CD8-positive, alpha-beta T cell (primary cell): ENCODE measurements at places on chromosomes 5 and 9.

DNA sequence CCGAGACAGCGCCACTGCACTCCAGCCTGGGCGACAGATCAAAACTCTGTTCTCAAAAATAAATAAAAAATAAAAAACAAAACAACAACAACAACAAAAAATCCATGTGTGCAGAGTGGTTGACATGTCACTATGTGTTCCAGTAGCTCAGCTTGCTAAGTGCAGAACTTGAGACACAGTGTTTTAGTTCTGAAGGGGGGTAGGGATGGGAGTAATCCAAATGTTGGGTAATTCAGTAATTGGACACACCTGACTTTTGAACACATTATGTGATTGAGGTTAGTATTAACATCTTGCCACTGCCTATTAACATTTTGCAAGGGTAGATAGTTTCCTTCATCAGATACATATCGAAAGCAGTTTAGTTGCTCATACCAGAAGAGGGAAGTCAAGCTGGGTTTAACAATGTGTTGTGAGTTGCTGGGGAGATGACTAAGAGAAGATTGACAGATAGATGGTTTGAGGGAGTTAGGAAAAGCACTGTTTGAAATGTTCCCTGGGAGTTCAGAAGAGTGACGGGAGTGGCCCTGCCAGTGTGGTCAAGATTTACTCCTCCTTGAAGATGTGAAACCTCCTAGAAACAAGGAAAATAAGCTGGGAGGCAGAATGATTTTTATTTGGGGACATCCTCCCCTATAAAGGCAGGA is 928 bp downstream of the HACD4 start:
- no peak for DNase-seq

- no peak for DNase-seq
Measured at GRCh38 chr9:126907058-126907457, 7.5 kb upstream of the RALGPS1 start.

- no peak for DNase-seq
Measured at GRCh38 chr5:15320871-15321270, 179.1 kb upstream of the FBXL7 start.

DNA sequence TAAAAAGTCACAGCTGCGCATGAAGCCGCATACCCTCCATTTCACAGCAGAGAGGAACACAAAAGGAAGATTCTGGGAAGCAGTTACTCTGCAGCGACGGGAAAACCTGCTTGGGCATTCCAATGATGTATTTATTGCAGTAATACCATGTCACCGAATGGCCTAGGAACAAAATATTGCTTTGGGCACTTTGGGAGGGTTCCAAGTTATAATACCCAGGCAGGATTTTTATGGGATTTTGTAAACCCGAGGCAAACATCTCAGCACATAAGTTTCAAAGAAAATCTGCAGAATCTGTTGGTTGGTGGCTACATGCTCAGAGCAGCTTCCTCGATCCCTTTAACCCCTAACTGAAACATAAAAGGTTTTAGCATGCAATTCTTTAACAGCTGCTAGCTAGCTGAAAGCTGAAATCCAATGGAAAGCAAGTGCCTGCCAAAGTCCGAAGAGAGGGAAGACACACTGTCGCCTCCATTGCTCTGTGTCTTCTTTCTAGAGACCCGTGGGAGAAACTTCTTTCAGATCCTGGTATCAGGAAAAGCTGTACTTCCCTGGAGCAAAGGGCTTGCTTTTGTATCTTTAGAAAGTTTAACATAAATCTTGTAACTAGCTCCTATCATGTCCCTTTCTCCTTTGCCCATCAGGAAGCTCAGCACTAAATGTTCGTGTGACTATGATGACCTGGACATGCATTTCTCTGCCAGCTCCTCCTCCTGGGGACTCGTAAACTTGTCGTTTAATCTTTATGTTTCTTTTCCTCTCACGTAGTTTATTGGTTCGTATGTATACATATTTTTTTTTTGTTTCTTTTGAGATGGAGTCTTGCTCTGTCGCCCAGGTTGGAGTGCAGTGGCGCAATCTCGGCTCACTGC is 195.0 kb downstream of the MAPKAP1 start:
- no peak for DNase-seq

- no peak for DNase-seq
Measured at GRCh38 chr5:120792477-120792876, 328.4 kb downstream of the PRR16 start.

GRCh38 chr5:54908774-54909525 is 76.4 kb downstream of the ESM1 start:
- no peak for DNase-seq

GRCh38 chr5:79932510-79933504 is 58.3 kb downstream of the MTX3 start:
- no peak for DNase-seq

DNA sequence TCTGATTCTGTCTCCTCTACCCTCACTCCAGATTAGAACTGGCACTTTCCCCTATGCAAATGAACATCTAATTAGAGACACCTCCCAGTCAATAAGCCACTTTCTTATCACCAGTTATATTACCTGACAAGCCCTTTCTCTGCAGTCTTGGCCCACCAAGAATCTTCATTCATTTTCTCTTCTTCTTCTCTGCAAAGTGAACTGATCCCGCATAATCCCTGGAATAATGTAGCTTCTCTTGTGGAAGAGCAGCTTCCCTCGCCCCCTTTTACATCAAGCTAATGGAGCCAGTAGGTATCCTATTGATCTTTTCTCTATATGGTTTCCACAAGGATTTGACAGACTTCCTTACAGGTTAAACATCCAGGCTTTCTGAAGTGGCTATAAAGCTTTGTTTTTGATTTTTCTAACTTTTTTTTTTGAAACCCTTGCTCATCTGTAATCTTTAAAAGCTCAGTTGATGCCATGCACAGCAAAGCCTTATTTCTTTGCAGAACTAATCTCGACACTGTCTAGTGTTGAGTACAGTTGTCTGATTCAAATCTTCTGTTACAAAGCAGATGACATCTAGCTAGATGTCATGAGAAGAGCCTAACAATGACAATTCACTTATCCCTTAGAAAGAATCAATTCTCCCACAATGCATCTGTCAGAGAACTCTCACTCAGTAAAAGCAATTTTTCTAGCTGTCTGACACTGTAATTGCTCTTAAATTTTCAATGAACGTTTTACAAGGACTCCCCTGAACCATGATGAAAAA is 281.4 kb downstream of the ISL1 start:
- no peak for DNase-seq

- DNase-seq: no peak
Measured at GRCh38 chr5:14481349-14481748, 100.2 kb upstream of the OTULINL start.
